ENCODE measurements at places on chromosomes 12 and 14.

GRCh38 chr12:97260786-97261185 is 201.8 kb upstream of the RMST start:
- DNase-seq: no peak

- no peak for DNase-seq
These were observed 66.0 kb downstream of the DENND5B start for GRCh38 chr12:31524791-31525495.

DNA sequence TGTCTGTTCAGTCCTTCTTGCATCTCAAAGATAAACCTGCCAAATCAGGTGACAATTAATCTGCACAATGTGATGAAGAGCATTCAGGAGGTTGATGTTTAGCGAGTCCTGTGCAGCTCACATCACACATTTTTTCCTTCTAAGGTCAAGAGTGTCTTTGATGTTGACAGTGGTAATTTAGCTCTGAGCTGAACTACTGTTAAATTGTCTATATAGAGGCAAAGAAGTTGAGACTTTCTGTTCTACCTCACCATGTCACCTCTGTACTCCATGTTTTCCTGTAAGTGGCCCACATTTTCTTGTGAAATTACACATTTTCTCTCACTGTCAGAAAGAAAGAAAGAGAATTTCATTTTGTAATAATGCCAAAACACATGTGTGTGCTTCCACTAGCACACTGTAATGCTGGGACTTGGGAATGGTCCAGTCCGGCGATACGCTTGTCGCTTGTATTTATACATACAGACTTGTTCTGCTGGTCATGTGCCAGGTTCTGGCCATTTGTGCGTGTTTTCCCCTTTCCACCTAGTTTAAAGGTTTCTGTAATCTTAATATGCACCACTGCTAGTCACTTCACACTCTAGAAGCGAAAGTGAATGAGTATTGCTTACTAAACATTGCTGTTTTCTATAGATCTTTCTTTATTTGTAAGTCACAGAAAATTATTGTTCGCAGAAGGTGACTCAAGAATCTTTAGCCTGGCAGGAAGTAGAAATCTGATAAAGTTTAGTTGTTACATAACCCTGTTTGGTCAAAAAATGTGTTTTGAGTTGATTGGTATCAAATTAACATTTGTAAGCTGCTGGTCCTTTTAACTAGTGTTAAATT is 328.9 kb downstream of the TMTC2 start:
- DNase-seq: no peak

DNA sequence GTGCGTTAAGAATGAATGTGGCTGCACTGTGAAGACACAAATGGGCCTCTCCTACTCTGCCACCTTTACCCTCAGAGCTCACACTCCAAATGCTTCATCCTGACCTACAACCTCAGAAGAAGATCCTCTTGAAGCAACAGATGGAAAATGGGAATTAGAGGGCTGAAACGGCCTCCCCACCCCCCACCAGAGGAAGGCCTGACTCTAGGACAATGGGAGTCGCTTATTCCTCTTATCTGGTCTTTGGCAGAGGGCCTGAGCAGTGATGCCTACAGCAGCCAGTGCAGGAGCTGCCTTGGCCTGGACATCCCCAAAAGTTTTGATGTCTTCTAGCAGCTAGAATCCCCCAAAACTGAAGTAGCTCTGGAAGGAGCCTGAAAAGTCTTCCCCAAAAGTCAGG is 29.2 kb downstream of the BTBD7 start:
- DNase-seq: no peak

GRCh38 chr12:54390176-54390667 is 5.7 kb upstream of the ZNF385A start:
- no peak for DNase-seq

DNA sequence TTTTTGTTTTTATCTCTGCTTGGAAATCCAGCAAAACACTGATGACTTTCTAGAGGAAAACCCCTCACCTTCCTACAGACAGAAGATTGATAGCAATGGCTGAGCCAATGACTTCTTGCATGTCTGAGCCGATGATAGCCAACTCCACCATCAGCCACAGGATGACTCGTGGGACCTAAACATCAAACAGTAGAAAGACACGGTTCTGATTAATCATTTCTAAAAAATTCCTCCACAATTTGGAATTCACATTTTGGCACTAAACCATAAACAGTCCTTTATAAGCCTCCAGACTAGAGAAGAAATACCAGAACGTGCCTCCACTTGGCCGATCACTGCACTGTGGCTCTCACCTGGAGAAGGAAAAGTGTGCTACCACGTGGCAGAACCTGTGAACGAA is 25.9 kb downstream of the SLC11A2 start:
- no peak for DNase-seq

DNA sequence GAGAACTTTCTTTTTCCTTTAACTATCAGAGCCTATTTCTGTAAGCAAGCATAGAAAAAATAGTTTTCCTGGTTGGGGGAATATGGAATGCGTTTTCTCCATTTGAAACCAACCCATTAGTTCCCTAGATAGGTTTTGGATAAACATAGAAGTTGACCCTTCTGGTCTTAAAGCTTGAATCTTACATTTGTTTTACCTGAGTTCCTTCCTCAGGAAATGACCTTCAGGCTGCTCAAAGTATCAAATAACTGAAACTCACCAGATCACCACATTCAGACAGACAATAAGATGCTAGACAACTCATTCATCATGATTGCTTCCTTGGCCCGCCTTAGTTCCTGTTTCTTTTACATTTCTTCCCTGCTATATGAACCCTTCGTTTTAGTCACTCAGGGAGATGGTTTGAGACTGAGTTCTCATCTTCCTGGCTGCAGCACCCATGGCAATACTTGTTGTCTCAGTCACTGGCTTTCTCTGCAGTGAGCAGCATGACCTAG is 52.2 kb downstream of the LRP6 start:
- DNase-seq: no peak

DNA sequence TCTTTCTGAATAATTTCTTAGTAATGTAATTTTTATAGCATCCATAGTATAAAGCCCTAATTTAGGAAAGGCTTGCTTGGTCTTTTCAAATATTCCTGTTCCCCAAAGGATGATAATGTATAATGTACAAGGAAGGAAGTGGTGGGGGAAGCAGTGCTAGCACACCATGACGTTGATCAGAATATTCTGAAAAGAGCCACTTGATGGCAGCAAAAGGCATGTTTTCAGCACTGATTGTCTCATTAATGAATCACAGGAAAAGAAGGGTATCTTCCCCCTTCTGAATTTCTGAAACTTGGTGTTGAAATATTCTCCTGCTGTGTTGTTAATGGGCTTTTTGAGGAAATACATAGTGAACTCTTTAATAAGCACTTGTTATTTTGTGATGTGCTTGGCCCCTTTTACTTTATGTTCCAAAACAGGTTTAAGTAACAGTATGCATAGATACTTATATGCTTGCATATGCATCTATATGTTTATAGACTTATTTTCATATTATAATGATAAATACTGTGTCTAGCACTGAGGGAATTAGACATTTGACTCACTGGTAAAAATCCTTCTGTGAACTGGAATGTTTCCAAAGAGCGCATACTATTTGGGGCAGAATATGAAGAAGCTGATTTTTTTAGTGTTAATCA is 122.0 kb downstream of the TMEM117 start:
- DNase-seq: peak; percentile 13

DNA sequence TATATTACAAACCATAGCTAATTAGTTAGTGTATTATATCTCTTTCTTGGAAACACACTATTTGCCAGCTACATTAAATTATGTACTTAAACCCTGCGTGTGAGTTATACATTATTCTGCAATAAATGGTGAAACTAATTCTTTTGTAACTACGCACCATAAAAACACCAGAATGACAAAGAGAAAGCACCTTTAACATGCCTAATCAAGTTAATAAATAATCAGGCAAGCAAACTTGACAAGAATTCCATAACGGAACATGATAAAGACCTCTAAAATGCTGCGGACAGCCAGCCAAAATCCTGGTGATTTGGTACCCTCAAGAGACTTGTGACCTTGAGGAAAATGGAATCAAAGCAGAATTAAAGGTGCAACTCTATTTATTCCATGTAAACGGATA is 375.3 kb upstream of the KITLG start:
- no peak for DNase-seq

- DNase-seq: no peak
These were observed 216.7 kb downstream of the ACSS3 start for GRCh38 chr12:81294325-81295190.

GRCh38 chr14:73124180-73124894 is 12.0 kb upstream of the PSEN1 start:
- DNase-seq: no peak

Measured in CD4-positive, alpha-beta T cell treated with Interleukin-4 for 1 hour (primary cell).